Body of pancreas (tissue), 4 donors: ENCODE measurements at places on chromosomes 2 and 18. TPM values are rescaled to one million over a fixed set of nuclear protein-coding genes. Genes with fewer than 3 reads are reported as not detected.

Gene LOXHD1
- 0.26 TPM for total RNA-seq

Gene ERFE
- total RNA-seq = 0.66 TPM

DNA sequence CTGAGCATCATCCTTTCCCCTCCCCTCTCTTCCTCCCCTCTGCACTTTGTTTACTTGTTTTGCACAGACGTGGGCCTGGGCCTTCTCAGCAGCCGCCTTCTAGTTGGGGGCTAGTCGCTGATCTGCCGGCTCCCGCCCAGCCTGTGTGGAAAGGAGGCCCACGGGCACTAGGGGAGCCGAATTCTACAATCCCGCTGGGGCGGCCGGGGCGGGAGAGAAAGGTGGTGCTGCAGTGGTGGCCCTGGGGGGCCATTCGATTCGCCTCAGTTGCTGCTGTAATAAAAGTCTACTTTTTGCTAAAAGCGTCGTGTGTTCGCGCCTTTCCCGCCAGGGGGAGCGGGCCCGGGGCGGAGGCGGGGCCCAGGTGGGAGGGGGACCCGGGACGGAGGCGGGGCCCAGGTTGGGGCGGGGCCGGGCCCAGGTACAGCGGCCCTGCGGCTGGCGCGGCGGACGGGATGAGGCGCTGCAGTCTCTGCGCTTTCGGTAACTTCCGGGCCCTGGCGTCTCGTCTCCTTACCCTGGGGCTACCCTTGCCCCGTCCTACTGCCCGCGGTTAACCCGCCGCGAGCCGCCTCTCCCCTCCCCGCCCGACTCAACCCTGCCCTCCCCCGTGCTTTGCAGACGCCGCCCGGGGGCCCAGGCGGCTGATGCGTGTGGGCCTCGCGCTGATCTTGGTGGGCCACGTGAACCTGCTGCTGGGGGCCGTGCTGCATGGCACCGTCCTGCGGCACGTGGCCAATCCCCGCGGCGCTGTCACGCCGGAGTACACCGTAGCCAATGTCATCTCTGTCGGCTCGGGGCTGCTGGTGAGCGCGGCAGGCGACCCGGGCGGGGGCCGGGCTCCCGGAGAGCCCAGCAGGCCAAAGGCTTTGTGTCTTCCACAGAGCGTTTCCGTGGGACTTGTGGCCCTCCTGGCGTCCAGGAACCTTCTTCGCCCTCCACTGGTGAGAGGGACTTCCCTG lies at the start of gene KRTCAP3:
TSS of gene KRTCAP3 (plus strand) at position 424 of the 962 bp plus-strand sequence. CDS start at position 456, 32 bp downstream.
- H3K4me1 ChIP-seq = peaks cover 32% of the 10 kb centered on the region
- H3K27ac ChIP-seq = peak within 1 kb of the TSS; percentile 75
- DNase-seq = peak; percentile 91
- peak within 1 kb of the TSS; percentile 44 for H3K4me3 ChIP-seq
- no peaks in the 10 kb centered on the region for H3K27me3 ChIP-seq
- H3K36me3 ChIP-seq = peaks cover 32% of the 10 kb centered on the region

DNA sequence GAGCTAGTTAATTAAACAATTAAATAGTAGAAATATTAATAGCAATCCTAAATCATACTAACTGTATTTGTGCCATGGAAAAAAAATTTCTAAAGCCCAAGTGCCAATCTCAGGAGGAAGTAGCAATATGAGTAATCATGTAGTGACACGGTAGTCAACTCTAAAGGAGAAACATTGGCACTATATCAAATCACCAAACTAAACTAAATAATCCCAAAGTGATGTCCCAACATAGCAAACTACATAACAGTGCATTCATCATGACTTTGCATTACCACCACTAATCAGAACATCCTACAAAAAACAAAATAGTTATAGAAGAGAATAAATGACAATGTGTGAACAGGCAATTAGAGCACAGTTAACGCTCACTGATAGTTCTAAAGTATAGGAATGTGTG lies 195.1 kb downstream of the EXOC6B start:
- H3K36me3 ChIP-seq = no peaks in the 10 kb centered on the region
- H3K4me1 ChIP-seq = no peaks in the 10 kb centered on the region
- no peak for DNase-seq
- H3K4me3 ChIP-seq = no peak overlapping the region
- H3K27ac ChIP-seq = no peak overlapping the region
- H3K27me3 ChIP-seq = no peaks in the 10 kb centered on the region

DNA sequence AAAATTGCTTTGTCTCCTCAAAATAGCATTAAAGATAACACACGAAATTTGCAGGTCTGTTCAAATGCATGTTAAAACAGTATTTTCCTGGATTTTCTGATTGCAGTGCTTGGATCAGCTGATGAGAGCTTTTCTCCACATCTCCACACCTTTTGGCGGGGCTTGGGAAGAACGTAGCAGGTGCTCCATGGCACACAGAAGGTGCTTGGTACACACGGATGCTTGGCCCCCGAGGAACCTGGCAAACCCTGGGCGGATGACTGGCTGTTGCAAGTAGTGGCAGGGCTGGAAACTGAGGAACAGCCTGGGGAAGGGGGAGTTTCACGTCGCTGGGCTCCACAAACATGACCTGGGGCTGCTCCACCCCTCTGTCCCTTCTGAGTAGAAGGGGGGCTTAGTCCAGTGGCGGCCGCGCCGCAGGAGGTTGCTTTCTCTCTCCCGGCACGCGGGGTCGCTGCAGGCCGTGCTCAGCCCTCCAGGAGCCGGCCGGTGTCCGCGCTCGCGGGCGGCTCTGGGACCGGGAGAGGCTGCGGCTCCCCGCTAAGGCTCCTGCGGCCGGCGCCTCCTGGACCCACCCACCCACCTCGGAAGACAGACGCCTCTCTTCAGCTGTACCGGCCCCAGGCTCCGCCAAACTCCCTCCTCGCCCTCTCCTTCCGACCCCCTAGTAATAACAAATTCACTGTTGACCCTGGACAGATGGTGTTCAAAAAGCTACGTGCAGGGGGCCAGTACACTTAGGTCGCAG lies 69.3 kb downstream of the MARCO start:
- H3K27me3 ChIP-seq = no peaks in the 10 kb centered on the region
- H3K4me1 ChIP-seq = peaks cover 7% of the 10 kb centered on the region
- H3K4me3 ChIP-seq = no peak overlapping the region
- no peaks in the 10 kb centered on the region for H3K36me3 ChIP-seq
- peak; percentile 62 for DNase-seq

DNA sequence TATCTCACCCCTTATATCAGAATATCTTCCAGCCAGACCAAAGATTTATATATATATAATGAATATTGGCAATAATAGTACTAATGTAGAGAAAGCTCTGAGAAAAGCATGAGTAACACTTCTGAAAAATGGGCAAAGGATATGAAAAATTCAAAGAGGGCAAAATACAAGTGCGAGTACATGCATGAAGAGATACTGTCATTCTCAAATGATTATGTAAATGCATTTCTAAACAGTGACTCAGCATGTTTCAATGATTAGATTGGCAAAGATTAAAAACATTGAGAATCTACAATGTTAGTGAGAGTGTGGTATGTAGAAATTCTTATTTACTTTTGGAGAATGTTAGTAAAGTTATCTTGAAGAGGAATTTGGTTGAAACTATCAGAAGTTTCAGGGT lies 118.3 kb upstream of the NEDD4L start:
- H3K27ac ChIP-seq = no peak overlapping the region
- H3K4me3 ChIP-seq = no peak overlapping the region

DNA sequence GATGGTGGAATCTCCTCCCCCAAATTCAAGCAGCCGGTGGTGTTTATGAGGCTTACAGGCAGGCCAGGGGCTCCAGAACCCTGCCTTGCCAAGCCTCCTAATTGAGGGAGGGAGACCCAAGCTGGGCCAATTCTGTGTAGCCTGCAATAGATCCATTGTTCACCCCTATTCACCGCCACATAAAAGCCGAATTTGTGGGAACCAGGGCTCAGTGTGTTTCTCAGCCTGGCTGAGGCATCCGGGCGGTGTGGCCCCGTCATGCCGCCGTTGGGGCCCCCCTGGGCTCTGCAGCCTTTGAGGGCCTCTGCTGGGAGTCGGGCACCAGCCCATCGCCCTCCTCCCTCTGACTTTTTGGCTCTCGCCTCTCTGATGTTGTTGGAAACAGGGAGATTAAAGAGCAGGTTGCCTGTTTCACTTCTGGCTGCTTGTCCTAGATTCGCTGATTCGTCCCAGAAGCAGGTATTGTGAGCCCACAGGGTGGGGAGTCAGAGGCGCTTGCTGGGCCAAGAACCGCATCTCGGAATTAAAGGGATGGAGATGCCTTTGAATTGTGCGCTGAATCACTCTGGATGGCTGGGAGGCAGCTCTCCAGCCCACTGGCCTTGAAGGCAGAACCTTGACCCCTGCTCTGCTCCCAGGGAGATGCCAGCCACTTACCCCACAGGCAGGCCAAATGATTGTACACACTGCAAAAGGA lies 14.7 kb upstream of the OTOS start:
- no peak overlapping the region for H3K27ac ChIP-seq
- H3K4me3 ChIP-seq = no peak overlapping the region
- no peaks in the 10 kb centered on the region for H3K4me1 ChIP-seq
- DNase-seq = no peak

- DNase-seq = no peak
- H3K4me3 ChIP-seq = no peak overlapping the region
- no peaks in the 10 kb centered on the region for H3K4me1 ChIP-seq
- no peak overlapping the region for H3K27ac ChIP-seq
- H3K27me3 ChIP-seq = no peaks in the 10 kb centered on the region
- no peaks in the 10 kb centered on the region for H3K36me3 ChIP-seq
Observed at GRCh38 chr2:55712477-55713060, 18.9 kb upstream of the PNPT1 start.
